Progenitor cell of endocrine pancreas (in vitro differentiated cells): ENCODE measurements at places on chromosomes 1 and 21. TPM values are rescaled to one million over a fixed set of nuclear protein-coding genes. Genes with fewer than 3 reads are reported as not detected.

Gene FGR
- not detected in 2 replicates for total RNA-seq

Gene TBX15
- total RNA-seq, result not detected in 2 replicates

Gene TCHHL1
- total RNA-seq, result not detected in 2 replicates

Gene C1orf141
- total RNA-seq, result 0.31 TPM in 1 of 2 replicates, not detected in the other

Gene RXFP4
- total RNA-seq, result not detected in 2 replicates

Gene ZNF683
- not detected in 2 replicates for total RNA-seq

Gene DENND2D
- 2.6 and 3.0 TPM in 2 replicates for total RNA-seq

Gene OLIG2
- total RNA-seq, result 0.72 and 1.4 TPM in 2 replicates

Gene GJA9
- total RNA-seq, result not detected in 2 replicates

Gene SPATA21
- total RNA-seq, result not detected in 2 replicates

Gene ARMH1
- 14.9 and 15.0 TPM in 2 replicates for total RNA-seq

Gene OR2L5
- not detected in 2 replicates for total RNA-seq

Gene PAPPA2
- total RNA-seq, result 4.1 and 4.2 TPM in 2 replicates

Gene PAX7
- not detected in 2 replicates for total RNA-seq

Gene BEST4
- total RNA-seq, result 2.1 and 2.4 TPM in 2 replicates

Gene HSD3B2
- total RNA-seq, result not detected in 2 replicates

Gene SLC30A1
- 8.7 and 9.3 TPM in 2 replicates for total RNA-seq

Gene IL19
- not detected in 2 replicates for total RNA-seq

Gene PM20D1
- total RNA-seq, result not detected in 2 replicates

Gene RIPPLY3
- 17.9 and 18.9 TPM in 2 replicates for total RNA-seq

Gene POLR3C
- total RNA-seq, result 31.9 and 34.0 TPM in 2 replicates

Gene SLC5A9
- total RNA-seq, result 7.2 and 8.8 TPM in 2 replicates

Gene MFAP2
- total RNA-seq, result 170 and 174 TPM in 2 replicates

Gene LYST
- 11.4 and 11.7 TPM in 2 replicates for total RNA-seq

Gene FAM163A
- 1.1 and 1.5 TPM in 2 replicates for total RNA-seq

Gene SPRR5
- total RNA-seq, result not detected in 2 replicates

Gene YTHDF2
- 133 and 135 TPM in 2 replicates for total RNA-seq

Gene PCP4
- total RNA-seq, result 2.0 and 2.4 TPM in 2 replicates

Gene GPR61
- 0.53 TPM in 1 of 2 replicates, not detected in the other for total RNA-seq

Gene F11R
- 149 and 156 TPM in 2 replicates for total RNA-seq

Gene UBXN10
- 2.8 and 3.1 TPM in 2 replicates for total RNA-seq

Gene PLEKHM2
- total RNA-seq, result 60.1 and 70.4 TPM in 2 replicates
